ENCODE measurements at places on chromosomes 3 and 15.

- no peak for DNase-seq
Measured at GRCh38 chr3:194107107-194107506, 28.8 kb upstream of the HES1 start.

- no peak for DNase-seq
Measured at GRCh38 chr3:169390271-169390670, 273.2 kb downstream of the MECOM start.

DNA sequence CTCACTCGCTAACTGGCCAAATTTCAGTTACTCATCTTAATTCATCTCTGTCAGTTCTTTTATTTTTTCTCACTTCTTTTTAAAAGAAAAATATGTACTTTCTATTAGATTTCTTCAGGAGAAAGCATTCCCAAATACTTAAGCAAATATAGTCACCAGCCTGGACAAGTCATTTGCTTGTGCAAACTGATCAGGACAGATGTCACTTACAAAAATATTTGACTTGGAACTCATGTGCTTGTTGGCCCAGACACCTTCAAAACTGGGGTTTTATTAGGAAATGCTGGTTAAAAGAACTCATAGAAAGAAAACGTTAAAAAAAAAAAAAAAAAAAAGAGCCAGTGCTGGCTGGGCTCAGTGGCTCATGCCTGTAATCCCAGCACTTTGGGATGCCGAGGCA, 31.3 kb upstream of the FOXP1 start:
- DNase-seq, result no peak

GRCh38 chr3:71989165-71989564, 204.2 kb upstream of the PROK2 start:
- DNase-seq, result no peak

DNA sequence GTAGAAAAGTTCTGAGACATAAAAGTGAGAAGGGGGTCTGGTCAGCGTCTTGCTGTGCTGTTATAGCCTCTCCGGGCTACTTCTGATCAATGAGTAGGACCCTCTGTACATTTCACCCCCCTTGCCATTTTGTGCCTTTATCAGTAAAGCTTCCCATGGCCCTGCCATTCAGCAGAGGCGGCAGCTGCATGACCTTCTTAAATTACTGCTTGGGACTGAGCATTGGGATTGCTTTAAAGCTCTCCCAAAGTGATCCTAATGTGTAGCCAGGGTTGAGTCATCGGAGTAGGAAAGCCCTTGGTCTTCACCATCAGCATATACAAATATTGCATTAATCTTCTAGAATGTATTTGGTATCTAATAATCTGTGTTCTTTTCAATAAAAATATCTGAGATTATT, 70.2 kb downstream of the FMN1 start:
- DNase-seq, result no peak

- DNase-seq, result no peak
Measured at GRCh38 chr15:61660579-61660978, 399.7 kb downstream of the VPS13C start.

DNA sequence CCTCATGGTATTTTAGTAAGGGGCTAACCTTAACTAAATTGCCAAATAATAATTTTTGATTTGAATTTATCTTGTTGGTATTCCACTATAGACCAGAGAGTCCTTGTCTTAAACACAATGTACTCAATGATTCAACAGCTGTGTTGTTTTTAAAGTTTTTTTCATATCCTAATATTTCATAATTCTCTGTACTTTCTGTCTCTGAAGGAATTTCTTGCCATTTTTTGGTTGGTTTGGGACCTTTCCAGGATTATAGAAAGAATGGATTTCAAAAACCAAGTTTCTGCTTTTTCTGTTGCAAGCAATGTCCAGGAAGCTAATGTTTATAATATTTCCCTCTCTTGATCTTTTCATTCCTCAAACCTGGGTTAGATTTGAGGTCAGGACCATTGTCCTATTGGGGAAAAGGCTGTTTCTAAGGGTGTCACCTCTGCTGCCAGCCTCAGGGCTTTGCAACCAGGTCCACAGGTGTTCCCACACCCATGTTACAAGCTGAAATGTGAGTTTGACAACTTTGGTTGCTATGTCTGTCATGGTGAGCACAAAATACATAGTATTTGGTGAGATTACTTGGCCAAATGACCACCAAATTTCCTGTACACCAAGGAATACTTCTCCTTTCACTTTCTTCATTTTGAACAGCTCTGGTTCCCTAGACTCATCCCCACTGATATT, 363.7 kb upstream of the RGMA start:
- DNase-seq, result no peak

DNA sequence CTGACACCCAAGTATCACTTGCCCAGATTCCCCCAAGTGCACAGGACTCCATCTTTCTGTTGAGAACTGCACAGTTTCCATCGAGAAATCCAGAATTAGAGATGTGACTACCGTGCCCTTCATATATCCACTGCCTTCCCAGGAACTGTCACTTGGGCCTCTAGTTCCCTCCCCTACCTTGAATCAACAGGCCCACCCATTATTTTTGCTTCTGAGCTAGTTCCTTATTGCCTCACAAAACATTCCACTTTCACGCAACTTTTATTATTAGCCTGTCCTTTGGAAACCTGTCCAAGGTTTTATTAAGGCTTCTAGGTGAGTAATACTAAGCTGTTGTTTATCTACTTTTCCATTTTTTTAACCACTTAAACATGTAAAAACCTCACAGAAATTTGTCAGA, 17.1 kb upstream of the SLC30A4 start:
- no peak for DNase-seq

DNA sequence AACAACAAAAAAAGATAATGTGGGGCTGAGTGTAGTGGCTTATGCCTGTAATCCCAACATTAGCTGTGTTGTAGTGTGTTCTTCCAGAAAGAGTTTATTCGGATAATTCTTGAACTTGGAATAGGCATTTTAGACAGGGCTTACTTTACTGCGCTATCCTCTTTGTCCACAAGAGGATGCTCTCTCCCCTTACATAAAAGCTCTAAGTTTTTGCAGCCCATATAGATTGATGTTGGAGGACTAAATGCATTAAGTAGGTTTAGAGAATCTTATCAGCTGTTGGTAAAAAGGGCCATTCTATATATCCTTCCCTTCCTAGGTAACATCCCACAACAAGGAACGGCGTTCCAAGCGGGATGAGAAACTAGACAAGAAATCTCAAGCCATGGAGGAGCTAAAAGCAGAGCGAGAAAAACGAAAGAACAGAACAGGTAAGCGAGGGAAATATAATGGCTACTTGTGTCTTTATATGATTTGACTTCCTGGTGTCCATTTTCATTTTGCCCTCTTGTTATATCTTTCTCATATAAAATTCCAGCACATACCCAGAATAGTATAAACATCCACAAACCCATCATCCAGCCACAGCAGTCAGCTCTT, 27.8 kb upstream of the ITPKA start:
- peak; percentile 60 for DNase-seq

DNA sequence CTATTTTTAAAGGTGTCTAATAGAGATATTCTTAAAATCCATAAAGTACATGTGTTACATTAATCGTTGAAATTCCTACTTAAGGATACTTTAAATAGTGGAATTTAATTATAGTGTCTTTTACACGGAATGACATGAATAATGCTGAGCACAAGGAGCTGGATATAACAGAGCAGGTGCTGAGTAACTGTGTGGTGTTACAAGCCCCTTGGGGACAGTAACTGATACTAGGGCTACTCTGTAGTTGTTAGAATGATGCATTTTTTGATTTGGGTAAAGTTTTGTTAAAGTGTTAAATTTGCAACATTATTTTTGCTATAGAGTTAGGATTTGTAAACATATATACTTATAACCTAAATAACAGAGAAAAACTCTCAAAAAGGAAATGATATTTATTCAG, 1496.1 kb downstream of the OTOL1 start:
- no peak for DNase-seq

DNA sequence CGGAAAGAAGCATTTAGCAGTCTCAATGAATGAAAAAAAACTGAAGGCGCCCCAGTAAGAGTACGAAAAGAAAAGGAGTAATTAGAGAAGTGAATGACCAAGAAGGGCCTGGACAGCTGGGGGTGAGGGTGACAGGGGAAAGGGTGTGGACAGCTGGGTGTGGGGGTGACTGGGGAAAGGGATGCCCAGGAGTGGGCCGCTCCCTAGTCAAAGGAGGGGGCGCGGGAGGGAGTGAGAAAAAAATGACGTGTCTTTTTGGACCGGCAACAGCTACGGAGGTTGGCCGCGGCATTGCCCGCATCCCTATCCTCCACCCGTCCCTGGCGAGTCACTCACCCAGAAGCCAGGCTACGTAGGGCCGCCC, 274 bp upstream of the ZCWPW2 start:
- DNase-seq, result no peak

DNA sequence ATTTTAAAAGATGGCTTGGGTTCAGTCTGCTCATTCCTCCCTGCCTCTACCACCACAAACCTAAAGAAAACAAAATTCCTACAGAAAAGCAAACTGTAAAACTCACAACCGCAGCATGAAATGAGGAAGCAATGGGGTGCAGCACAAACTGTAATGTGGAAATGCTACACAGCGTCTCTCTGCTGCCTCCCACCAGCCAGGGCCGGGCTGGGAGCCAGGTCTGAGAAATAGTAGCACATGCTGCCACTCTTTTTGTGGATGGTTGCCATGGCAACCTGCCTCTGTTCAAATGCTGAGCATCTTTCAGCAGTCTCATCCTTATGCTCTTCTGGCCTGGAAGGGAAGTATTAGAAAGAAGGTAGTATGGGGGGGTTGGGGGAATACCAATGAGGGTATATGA, 55.4 kb downstream of the EOMES start:
- DNase-seq, result peak; percentile 37

DNA sequence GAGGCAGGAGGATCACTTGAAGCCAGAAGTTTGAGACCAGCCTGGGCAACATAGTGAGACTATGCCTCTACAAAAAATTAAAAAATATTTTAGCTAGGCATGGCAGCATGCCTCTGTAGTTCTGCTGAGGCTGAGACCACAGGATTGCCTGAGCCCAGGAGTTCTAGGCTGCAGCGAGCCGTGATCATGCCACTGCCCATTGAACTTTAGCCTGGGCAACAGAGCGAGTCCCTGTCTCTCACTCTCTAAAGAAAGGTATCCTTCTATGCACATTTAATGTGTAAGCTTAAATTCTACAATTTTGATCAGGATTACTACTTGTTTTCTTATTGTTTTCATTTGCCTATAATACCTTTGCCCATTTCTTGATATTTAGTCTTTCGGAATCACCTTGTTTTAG, 26.8 kb downstream of the GALK2 start:
- no peak for DNase-seq

- DNase-seq, result no peak
Measured at GRCh38 chr3:127349501-127350171, 61.8 kb upstream of the PRR20G start.

- no peak for DNase-seq
Measured at GRCh38 chr15:61835029-61835428, 225.2 kb downstream of the VPS13C start.

GRCh38 chr3:125200731-125201139, 11.8 kb downstream of the SLC12A8 start:
- DNase-seq, result no peak

GRCh38 chr3:12944849-12945248, 103.5 kb upstream of the RPL32 start:
- DNase-seq, result no peak

- peak; percentile 64 for DNase-seq
Measured at GRCh38 chr3:99875929-99876841, 58.5 kb downstream of the CMSS1 start.

- DNase-seq, result no peak
Measured at GRCh38 chr3:37941608-37942508, 48.7 kb upstream of the VILL start.

- no peak for DNase-seq
Measured at GRCh38 chr3:57917601-57918000, 90.6 kb upstream of the FLNB start.

DNA sequence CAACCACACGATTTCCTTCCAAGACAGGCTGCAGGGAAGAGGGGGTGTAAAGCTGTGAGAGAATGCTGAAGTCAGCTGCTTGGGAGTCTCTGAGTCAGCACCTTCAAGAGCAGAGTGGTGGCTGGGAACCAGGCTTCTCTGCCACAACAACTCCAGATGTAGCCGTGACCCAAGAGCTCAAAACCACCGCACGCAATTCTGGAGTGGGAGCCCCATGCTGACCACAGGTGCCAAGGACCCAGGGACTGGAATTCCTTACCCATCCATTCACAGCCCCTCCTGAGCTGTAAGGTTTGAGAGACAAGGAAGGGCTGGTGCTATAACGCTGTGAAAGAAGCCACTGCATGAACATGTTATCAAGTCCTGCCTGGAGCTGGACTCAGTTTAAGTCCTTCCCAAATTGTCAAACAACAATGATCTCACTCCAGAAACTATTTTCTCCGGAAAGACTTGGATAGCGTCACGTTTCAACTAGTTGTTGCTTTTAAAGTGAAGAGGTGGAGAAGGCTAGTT, 61.4 kb downstream of the UMPS start:
- DNase-seq, result no peak

DNA sequence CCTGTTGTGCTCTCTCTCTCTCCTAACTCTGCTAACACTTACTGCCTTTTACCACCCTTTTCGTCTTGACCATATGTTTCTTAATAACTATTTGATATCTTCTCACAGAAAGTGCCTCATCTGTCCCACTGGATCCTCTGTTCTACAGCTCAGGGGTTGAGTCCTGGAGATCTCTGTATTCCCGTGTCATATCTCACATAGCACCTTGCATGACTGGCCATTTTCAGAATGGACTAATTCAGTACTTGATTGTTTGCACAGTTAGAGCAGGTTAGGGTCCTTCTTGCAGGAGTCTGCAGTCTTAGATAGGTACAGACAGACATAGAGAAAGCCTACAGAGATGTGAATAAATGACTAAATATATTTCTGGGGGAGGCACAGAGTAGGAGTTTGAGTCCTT, 20.9 kb downstream of the HACD3 start:
- no peak for DNase-seq

- DNase-seq, result no peak
Measured at GRCh38 chr3:50264964-50265485, 3.9 kb upstream of the SEMA3B start.

GRCh38 chr15:95501865-95502264, 828.6 kb upstream of the NR2F2 start:
- DNase-seq, result no peak

DNA sequence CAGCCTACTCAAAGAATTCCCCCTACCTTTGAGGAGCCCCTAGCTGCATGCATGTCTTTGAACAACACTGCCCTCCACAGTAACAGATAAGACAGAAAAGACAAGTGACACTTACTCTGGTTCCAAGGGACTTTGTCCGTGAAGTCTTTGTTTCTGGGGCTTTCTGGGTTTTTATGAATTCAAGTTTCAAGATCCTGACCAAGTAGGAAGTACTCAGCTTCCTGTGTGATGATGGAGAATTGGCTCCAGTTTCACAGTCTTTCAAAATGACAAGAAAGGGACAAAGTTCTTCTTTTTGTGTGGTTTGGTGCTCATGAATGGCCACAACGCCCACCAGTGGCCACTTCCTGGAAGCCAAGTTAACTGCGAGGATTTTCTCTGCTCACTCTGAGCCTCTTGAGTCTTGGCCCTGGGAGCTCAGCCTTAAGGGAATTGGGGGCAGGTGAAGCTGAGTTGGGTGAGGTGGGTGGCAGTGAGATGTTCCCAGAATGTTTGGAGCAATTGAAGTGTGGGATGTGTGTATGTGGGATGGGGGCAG, at the start of gene CCR1:
Gene CCR1, minus strand, starts transcription at position 147 of the 538 bp plus-strand sequence. CDS start 4,000 bp downstream, outside the sequence.
- no peak for DNase-seq

GRCh38 chr15:49023354-49023753, 22.9 kb downstream of the SECISBP2L start:
- DNase-seq, result no peak

All from CD8-positive, alpha-beta T cell (primary cell).